ENCODE measurements at places on chromosomes 1 and 21.

DNA sequence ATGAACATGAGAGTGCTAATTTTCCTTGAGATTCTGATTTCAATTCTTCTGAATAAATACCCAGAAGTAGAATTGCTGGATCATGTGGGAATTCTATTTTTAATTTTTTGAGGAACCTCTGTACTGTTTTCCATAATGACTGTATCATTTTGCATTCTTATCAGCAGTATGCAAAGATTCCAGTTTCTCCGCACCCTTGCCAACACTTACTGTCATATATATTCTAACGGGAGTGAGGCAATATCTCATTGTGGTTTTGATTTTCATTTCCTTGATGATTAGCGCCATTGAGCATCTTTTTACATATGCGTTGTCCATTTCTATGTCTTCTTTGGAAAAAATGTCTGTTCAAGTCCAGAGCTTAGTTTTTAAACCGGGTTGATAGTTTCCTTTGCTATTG lies 33.2 kb downstream of the VCAM1 start:
- no peak overlapping the region for H3K27ac ChIP-seq
- no peak for DNase-seq
- no peak overlapping the region for H3K4me3 ChIP-seq
- no peaks in the 10 kb centered on the region for H3K4me1 ChIP-seq
- H3K36me3 ChIP-seq: no peaks in the 10 kb centered on the region

DNA sequence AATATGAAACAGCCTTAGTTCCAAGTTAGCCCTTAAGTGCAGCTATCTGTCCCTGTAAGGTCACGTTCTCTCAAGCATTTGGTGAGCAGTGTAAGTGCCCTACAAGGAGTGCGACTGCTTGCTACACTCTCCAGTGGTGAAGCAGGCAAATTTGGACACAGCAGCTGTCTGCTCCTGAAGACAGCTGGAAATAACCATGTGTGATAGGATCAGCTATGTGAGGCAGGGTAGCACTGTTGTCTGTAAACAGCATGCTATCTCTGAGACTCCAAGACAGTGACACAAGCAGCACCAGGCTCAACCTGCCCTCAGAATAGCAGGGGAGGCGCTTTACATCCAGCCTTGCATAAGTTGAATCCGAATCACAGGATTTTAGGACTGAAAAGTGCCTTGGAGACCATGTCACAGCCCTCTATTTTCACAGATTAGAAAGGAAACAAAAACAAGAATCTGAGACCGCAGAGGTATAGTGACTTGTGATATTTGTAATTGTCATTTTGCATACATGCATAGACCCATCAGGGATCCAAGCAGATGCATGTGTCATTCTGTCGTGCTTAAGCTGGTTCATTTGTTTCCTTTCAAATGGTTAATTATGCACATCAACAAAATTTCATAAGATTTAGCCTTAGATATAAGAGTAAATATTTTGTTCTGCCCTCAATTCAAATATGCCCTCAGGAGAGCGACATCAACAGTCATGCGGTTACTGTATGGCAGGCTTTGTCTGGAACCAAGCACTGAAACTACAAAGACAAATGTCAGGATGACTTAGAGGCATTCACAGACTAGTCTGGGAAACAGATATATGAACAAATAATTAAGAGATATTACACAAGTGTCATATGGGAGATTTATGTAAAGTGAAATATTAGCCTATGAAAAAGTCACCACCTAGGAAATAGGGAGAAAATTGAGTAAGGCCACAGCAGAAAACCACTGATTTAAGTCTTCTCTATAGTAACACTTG lies 134.9 kb upstream of the NRIP1 start:
- no peak for DNase-seq
- H3K4me1 ChIP-seq: no peaks in the 10 kb centered on the region
- no peak overlapping the region for H3K4me3 ChIP-seq
- H3K27me3 ChIP-seq: no peaks in the 10 kb centered on the region

- H3K4me1 ChIP-seq: peaks cover 5% of the 10 kb centered on the region
- no peak overlapping the region for H3K27ac ChIP-seq
- no peaks in the 10 kb centered on the region for H3K27me3 ChIP-seq
- no peak for DNase-seq
Measured at GRCh38 chr1:77927414-77927813, 39.0 kb downstream of the NEXN start.

DNA sequence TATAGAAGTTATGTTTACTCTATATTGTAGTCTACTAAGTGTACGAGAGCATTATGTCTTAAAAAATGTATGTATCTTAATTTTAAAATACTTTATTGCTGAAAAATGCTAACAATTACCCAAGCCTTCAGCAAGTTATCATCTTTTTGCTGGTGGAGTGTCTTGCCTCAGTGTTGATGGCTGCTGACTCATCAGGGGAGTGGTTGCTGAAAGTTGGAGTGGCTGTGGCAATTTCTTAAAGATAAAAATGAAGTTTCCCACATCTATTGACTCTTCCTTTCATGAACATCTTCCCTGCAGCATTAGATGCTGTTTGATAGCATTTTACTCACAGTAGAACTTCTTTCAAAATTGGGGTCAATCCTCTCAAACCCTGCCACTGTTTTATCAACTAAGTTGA lies 95.8 kb downstream of the CDC7 start:
- no peaks in the 10 kb centered on the region for H3K27me3 ChIP-seq
- no peak overlapping the region for H3K27ac ChIP-seq
- H3K4me3 ChIP-seq: no peak overlapping the region
- H3K4me1 ChIP-seq: no peaks in the 10 kb centered on the region
- no peaks in the 10 kb centered on the region for H3K36me3 ChIP-seq

- H3K36me3 ChIP-seq: no peaks in the 10 kb centered on the region
- H3K27me3 ChIP-seq: no peaks in the 10 kb centered on the region
- H3K4me1 ChIP-seq: no peaks in the 10 kb centered on the region
- no peak for DNase-seq
Measured at GRCh38 chr1:1100296-1100695, 15.6 kb downstream of the C1orf159 start.

- DNase-seq: no peak
- H3K4me3 ChIP-seq: no peak overlapping the region
- no peaks in the 10 kb centered on the region for H3K36me3 ChIP-seq
Measured at GRCh38 chr1:52268372-52268771, 97.6 kb downstream of the CC2D1B start.

- DNase-seq: no peak
- no peaks in the 10 kb centered on the region for H3K27me3 ChIP-seq
- peaks cover 5% of the 10 kb centered on the region for H3K4me1 ChIP-seq
- H3K4me3 ChIP-seq: no peak overlapping the region
- no peak overlapping the region for H3K27ac ChIP-seq
Measured at GRCh38 chr1:212553676-212554075, 54.9 kb upstream of the ATF3 start.

DNA sequence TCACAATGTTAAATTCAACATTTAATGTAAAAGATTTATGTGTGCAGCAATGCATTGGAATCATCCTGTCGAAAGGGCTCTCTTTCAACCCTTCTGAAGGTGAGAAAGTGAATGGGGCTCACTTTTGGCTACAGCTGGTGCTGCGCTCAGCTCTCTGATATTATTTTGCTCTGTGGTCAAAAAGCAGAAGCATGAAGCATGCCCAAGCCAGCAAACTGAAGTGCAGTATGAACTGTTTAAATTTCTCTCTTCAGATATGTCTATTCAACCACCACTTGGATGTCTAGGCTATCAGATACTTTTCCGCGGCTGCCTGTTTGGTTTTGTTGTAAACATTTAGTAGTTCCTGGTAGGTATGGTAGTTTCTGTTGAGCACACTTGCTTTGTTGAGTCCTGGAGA lies 216.9 kb upstream of the TMPRSS15 start:
- no peak overlapping the region for H3K4me3 ChIP-seq
- no peak overlapping the region for H3K27ac ChIP-seq
- no peaks in the 10 kb centered on the region for H3K27me3 ChIP-seq
- H3K36me3 ChIP-seq: no peaks in the 10 kb centered on the region
- no peaks in the 10 kb centered on the region for H3K4me1 ChIP-seq

GRCh38 chr1:36689992-36690391 lies 207.3 kb upstream of the CSF3R start:
- no peak overlapping the region for H3K27ac ChIP-seq
- no peak overlapping the region for H3K4me3 ChIP-seq
- no peaks in the 10 kb centered on the region for H3K36me3 ChIP-seq
- no peaks in the 10 kb centered on the region for H3K4me1 ChIP-seq

GRCh38 chr1:30679976-30680305 lies 43.4 kb downstream of the MATN1 start:
- H3K36me3 ChIP-seq: no peaks in the 10 kb centered on the region
- no peak overlapping the region for H3K27ac ChIP-seq
- H3K4me3 ChIP-seq: no peak overlapping the region
- no peaks in the 10 kb centered on the region for H3K4me1 ChIP-seq
- DNase-seq: no peak
- H3K27me3 ChIP-seq: no peaks in the 10 kb centered on the region

- H3K4me3 ChIP-seq: no peak overlapping the region
- H3K27ac ChIP-seq: no peak overlapping the region
- H3K36me3 ChIP-seq: no peaks in the 10 kb centered on the region
- H3K27me3 ChIP-seq: no peaks in the 10 kb centered on the region
- H3K4me1 ChIP-seq: no peaks in the 10 kb centered on the region
Measured at GRCh38 chr21:42599486-42599885, 53.9 kb upstream of the PDE9A start.

DNA sequence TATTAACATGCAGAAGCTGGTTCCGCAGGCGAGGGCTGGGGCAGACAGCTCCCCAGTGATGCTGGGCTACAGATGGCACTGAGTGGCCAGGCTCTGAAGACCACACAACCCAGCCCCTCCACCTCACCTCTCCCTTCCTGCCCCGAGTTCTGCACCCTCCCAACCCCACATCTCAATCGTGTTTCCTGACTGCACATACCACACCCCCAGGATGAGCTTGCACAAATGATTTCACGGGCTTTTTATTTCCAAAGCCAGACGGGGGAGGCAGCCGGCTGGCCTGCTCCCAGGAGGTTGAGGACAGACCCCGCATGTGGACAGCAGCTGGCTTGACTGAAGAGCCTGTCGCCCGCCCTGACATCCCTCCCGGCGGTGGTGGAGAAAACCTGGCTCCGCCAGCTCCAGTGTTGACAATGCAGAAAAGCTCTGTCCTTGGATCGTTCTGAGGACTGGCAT lies 21.4 kb upstream of the ALDH4A1 start:
- H3K27me3 ChIP-seq: no peaks in the 10 kb centered on the region
- H3K36me3 ChIP-seq: peaks cover 5% of the 10 kb centered on the region
- H3K4me3 ChIP-seq: no peak overlapping the region
- peak overlapping the region; percentile 61 for H3K27ac ChIP-seq

DNA sequence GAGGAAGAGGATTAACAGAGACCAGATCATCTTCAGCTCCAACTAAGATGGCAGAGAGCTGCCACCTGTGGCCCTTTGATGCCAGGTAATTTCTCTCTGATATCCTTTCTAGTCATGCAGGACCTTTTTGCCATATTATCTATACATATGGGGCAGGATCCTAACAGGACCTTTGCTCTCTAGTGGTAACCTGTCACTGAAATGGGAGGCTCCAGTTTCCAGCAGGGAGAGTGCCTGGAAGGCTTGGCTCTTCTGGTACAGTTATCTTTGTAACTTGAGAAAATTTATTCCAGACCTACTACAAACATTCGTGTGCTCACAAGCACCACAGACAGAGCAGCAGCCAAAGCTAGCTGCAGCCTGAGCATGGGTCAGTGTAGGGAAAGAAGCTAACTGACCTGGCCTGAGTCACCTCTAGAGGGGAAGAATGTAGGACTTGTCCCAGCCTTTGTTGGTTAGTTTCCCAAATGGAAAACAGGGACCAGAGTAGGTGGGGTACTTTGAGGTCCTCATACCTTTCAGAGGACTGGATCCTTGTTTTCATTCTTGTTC lies 86.5 kb upstream of the MACF1 start:
- H3K4me3 ChIP-seq: no peak overlapping the region
- H3K36me3 ChIP-seq: peaks cover 8% of the 10 kb centered on the region
- H3K27ac ChIP-seq: peak overlapping the region; percentile 58
- DNase-seq: no peak
- peaks cover 45% of the 10 kb centered on the region for H3K4me1 ChIP-seq

GRCh38 chr1:210123924-210124589 lies 108.5 kb upstream of the SERTAD4 start:
- H3K4me3 ChIP-seq: no peak overlapping the region
- DNase-seq: no peak
- H3K27ac ChIP-seq: no peak overlapping the region
- no peaks in the 10 kb centered on the region for H3K4me1 ChIP-seq
- H3K36me3 ChIP-seq: no peaks in the 10 kb centered on the region

GRCh38 chr1:16135501-16135900 lies 20.4 kb downstream of the EPHA2 start:
- H3K36me3 ChIP-seq: peaks cover 7% of the 10 kb centered on the region
- H3K4me1 ChIP-seq: peaks cover 23% of the 10 kb centered on the region
- no peak for DNase-seq

- H3K36me3 ChIP-seq: no peaks in the 10 kb centered on the region
- no peak for DNase-seq
- no peaks in the 10 kb centered on the region for H3K27me3 ChIP-seq
- no peaks in the 10 kb centered on the region for H3K4me1 ChIP-seq
- no peak overlapping the region for H3K27ac ChIP-seq
Measured at GRCh38 chr1:232178191-232178590, 451.7 kb downstream of the SIPA1L2 start.

DNA sequence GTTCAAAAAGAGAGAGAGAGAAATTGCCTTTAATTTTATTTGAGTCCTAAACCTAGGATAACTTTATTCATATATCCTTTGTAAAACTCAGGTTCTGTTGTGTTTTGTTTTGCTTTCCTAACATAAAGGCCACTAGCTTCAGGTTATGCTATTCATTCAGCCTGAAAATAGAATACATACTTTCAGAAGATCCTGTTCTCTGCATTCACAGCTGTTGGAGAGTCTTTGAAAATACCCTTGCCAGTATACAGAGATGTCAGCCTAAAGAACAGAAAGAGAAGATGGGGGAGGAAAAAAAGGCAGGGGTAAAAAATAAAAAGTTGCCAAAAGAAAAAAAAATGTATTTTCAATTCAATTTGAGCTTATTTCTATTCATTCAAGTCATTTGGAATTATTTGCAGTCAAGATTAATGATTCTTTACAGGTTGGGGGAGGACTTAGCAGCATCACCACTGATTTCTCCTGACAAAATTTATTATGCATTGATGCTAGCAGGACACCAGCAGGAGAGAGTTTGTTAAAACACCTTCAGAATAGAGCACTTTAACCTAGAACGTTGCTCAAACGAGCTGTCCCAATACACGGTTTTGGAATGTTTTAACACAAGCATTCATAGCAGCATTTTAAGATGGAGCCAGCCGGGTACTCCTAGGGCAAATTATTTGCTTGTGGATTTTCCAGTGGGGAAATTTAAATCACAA lies 318.5 kb downstream of the NTNG1 start:
- H3K36me3 ChIP-seq: no peaks in the 10 kb centered on the region
- H3K27me3 ChIP-seq: no peaks in the 10 kb centered on the region

DNA sequence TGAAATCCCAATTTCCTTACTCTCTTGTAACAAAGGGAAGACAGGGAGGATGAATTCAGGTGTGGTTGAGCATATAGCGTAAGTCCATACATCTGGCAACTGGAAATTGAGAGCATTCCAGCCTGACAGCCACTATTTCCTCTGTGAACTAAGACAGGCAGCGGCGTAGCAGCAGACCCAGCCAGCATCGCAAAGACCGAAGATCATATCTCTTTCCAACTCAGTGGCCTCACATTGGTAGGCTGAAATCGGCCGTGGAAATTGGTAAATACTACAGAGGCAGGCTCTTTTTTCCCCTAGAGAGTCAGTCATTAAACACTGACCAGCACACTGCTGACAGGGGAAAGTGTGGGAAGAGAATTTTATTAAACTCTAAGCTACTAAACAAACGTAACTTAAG lies 43.4 kb downstream of the TARBP1 start:
- H3K36me3 ChIP-seq: peaks cover 23% of the 10 kb centered on the region
- H3K4me3 ChIP-seq: no peak overlapping the region
- H3K27ac ChIP-seq: no peak overlapping the region
- no peaks in the 10 kb centered on the region for H3K27me3 ChIP-seq
- no peak for DNase-seq

Data from upper lobe of left lung (tissue), 6 donors.